Progenitor cell of endocrine pancreas (in vitro differentiated cells): ENCODE measurements at places on chromosomes 7 and 10. TPM values are rescaled to one million over a fixed set of nuclear protein-coding genes. Genes with fewer than 3 reads are reported as not detected.

- DNase-seq: peak; percentile 37
These were observed 952 bp downstream of the DIP2C start for GRCh38 chr10:688312-689120.

DNA sequence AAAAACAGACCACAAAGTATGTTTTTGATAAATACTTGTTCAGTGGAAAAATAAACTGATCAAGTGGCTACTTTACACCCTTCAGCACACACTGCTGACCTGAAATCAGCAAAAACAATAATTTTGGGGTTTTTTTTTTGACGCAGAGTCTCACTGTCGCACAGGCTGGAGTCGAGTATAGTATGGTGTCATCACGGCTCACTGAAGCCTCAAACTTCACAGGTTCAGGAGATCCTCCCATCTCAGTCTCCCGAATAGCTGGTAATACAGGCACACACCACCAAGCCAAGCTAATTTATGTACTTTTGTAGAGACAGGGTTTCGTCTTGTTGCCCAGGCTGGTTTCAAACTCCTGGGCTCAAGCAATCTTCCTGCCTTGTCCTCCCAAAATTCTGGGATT lies 30.6 kb downstream of the TARP start:
- no peak for DNase-seq

GRCh38 chr10:127081851-127082345 lies 114.5 kb downstream of the INSYN2A start:
- DNase-seq: no peak

DNA sequence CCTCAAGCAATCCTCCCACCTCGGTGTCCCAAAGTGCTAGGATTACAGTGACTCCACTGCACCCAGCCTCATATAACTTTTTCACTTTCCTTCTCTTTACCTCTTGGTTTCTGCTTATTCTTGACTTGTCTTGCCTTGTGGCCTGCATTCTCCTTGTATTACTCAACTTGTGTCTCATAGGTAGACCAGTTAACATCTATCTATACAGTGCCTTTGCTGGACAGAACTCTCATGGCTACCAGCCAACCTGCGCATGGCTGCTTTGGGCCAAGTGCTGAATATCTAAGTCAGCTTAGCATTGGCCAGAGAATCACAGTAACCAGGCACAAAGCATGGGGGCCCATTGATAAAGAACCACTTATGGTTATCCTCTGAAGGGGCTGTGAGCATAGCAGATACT lies 42.6 kb upstream of the ZNRF2 start:
- DNase-seq: no peak

TFEC gene
- not detected in 2 replicates for total RNA-seq
